Activated CD4-positive, alpha-beta T cell treated with anti-CD3 and anti-CD28 coated beads, Interleukin-2, amount 50 U/mL, for 4 hours (primary cell): ENCODE measurements at places on chromosomes 2 and 18.

DNA sequence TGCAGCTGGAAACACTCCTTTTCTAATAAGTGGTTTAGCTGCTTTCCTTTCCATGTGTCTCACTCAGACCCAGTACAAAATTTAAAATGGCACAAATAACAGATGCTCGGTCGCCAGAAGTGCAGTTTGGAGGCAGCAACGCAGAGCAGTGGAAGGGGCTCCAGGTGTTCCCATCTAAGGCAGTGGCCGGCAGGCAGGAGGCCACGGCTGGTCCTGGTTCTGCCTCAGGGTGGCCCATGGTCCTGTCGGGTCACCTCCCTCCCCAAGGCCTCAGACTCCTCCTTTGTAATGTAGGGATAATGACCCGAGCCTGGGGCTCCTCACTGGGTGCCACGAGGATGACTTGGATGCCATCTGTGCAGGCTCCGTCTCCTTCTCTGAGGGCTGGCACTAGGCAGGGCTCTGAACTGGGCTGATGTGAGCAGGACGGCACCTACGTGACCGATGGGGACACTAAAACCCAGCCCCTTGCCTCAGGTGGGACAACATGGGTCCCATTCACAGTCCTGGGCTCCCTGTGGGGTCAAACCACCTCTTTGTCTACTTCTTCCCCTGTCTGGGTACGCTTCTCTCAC, 80.9 kb upstream of the SLC66A3 start:
- DNase-seq = no peak

- DNase-seq = no peak
These were observed 31.5 kb downstream of the BABAM2 start for GRCh38 chr2:27921880-27922547.

DNA sequence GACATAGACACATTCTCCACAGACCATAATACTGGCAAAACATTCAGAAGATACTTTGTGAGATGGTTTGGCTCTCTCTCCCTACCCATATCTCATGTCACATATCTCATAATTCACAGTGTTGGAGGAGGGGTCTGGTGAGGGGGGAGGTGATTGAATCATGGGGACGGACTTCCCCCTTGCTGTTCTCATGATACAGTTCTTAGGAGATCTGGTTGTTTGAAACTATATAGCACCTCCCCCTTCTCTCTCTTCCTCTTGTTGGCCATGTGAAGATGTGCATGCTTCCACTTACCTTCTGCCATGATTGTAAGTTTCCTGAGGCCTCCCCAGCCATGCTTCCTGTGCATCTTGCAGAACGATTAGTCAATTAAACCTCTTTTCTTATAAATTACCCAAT, 61.1 kb downstream of the HK2 start:
- DNase-seq = no peak

GRCh38 chr2:120653046-120653445, 82.6 kb upstream of the GLI2 start:
- DNase-seq = no peak

DNA sequence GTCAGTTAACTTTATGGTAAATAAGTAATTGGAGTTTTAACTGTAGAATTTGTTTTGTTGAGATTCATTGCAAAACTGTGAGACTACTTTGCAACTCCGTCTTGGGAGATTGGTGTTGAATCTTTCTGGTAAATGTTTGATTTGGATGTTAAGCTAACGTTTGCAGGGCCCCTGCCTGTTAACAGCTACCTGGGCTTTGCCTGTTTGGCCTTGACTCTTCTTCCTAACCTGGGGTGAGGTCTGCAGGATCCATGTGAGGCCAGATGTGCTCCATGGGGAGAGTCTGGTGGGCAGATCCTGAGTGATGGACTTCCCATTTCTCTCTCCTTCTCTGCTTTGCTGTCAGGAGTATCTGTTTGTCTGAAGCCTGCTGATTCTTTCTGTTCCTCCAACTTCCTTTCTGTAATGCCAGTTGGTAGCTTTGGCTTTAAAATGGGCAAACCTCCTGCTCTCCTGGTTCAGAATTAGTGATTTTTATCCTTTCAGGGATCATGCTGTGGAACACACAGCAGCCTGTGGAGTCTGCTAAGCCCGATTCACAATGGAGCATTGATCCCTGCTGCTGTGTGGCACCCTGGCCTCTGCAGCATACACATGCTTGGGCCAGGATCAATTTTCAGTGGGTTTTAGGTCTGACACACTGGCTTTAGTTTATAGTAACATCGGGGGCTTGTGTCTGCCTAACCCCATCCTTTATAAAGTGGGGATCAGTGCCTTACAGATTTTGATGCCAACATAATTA, 36.3 kb downstream of the PTPRM start:
- DNase-seq = no peak

DNA sequence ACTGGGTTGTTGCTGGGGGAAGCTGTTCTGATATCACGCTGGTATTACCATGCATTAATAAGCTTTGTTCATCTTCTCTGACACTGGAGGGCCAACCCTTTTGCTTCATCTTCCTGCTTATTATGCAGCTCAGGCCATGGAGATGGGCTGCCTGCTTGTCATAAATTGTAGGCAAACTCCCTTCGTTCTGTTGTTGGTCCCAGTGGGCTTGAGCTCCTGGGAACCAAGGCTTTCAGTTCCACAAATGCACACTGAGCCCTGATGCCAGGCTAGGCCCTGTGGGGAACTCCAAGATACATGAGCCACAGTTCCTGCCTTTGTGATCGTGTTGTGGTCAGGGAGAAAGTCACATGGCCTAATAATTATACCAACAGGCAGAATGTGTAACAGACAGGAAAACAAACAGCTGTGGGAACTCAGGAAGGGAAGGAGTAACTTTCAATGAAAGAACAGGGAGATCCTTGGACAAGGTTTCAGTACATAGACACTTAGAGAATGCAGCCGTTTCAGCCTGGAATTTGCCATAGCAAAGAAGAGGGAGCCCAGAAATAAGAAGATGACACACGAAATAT, 49.0 kb upstream of the BCL2L11 start:
- no peak for DNase-seq

DNA sequence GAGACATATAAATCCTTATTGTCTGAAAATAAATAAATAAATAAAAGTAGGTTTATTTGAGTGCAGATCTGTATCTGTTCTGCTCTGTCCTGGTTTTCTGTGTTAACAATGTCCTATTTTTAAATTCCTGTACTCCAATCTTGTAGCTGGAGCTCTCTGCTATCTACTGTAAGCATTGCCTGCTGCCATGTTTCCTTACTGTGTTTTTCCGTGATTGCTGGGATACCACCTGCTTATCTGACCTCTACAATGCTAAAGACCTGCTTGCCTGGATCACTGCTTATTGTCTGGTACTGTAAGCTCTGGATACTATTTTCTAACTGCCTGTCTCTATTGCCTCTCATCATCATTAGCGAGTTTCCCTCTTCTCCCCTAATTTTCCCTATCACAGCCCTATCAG, 11.6 kb downstream of the PTPN4 start:
- DNase-seq = no peak

DNA sequence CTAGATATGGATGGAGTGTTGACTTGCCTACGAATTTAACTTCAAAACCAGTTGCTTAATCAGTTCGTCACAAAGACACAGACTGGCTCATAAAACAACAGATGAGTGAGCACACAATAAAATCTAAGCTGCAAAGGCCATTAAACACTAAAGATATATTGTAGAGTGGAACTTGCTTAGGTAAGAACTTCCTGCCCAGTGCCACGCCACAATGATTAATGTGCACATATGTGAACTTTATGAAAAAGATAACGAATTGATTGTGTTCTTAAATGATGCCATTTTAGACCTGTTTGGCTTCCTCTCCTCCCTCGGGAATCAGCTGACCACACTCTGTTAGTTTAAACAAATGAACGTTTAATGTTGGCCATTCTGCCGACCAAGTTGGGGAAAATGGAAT, 2031.3 kb upstream of the CELF4 start:
- DNase-seq = no peak

GRCh38 chr2:27170581-27171337, 22.0 kb downstream of the TCF23 start:
- no peak for DNase-seq

DNA sequence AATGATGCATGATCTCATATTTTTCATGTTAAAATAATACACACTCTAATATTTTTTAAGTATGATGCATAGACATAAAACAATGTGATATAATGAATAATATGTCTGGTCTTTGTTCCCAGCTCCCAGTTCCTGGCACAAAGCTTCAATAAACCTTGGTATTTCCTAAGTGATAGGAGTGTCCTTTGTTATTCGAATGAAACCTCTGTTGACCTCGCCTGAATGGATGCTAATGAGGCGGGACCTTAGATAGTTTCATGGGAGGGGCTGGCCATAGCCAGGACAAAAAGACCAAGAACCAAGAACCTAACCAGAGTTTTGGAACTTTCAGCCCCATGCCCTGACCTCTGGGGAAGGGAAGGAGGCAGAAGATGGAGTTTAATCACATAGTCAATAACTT, 257.7 kb upstream of the COPS8 start:
- DNase-seq = no peak

DNA sequence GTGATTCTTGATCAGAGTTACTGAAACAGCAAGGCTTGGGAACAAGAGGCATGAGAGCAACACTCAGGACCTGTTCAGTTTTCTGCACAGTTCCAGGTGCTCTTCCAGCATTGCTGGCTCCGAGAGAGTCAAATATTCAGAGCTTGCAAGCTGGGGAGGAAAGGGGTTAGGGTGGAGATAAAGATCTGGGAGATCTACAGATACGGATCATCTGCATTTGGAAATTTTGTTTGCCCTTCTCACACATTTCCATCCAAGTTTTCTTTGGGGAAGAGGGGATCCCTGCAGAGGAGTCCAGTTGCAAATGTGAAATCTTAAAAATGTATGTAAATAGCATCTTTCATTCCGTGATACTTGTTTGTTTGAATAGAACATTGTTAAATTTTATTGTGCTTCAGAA, 108.2 kb downstream of the NEDD4L start:
- DNase-seq = no peak

DNA sequence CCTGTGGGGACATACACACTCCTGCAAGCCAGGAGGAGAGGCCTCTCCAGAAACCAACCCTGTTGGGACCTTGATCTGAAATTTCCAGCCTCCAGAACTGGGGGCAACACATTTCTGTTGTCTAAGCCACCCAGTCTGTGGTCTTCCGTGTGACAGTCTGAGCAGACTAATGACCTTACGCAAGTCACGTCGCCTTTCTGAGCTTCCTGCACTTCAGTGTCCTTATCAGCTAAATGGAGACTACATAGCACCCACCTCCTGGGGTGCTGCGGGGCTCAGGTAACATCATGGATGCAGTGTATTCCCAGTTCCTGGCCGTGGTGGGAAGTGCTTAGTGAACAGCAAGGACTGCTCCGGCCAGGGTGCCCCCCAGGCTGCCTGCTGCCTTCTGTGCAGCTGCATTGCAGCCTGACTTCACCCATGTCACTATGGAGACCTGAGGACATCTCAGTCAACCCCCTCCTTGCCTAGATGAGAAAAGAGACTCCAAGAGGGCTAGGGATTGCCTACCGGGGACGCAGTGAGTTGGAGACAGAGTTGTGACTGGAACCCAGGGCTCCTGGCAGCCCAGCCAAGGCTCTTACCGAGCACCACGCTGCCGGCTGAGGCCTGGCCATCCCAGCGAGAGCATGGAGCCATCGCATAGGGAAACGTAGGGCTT, 61.2 kb upstream of the FZD5 start:
- no peak for DNase-seq

DNA sequence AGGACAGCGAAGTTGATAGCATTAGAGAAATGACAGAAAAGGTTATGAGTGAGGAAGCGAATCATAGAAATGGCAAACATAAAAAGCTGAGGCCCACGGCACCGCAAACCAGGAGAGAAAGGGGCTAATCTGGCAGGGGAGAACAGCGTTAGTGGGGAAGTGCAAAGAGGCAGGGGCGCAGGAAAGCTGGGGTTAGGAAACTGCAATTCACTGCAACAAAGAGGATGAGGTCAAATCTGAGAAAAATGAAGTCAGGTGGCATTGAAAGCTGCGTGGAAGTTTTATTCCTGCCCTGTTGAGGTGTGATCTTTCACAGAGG, 653 bp upstream of the ABI2 start:
- no peak for DNase-seq

DNA sequence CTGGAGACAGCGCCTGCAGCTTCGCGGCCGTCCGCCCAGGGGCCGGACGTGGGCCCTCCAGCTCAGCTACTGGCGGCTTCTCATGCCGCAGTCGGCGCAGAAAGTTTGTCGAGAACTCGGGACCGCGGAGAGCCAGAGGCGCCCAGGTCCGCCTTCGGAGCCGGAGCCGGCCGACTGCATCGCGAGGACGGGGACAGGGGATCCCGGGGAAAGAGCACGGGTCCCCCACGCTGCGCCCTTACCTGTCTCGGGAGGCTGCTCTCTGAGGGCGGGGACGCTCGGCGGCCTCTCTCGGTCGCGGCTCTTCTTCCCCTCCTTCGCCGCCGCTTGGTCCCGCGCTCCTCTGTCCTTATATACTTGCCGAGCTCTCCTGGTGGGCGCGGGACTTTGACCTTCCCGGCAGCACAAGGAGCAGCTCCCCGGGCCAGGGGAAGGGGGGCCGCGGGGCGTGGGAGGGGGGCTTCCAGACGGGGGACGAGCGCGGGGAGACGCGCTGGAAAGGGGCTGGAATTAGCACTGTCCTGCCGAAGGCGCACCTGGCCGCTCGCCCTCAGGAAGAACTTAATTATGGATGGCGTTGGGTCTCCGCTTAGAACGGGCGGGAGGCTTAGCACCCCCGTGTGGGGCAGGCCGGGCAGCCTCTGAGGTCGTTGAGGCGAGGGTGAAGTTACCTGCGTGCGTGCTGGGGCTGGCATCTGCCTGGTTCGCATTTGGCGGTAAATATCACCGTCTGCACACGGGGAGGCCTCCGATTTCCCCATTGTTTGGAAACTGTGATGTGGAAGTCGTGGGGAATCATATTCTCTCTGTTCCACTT, at the start of gene POMC:
Gene POMC (minus strand): TSS at position 325 of the 817 bp plus-strand sequence. CDS start 3,808 bp downstream, outside the sequence.
- DNase-seq = no peak

DNA sequence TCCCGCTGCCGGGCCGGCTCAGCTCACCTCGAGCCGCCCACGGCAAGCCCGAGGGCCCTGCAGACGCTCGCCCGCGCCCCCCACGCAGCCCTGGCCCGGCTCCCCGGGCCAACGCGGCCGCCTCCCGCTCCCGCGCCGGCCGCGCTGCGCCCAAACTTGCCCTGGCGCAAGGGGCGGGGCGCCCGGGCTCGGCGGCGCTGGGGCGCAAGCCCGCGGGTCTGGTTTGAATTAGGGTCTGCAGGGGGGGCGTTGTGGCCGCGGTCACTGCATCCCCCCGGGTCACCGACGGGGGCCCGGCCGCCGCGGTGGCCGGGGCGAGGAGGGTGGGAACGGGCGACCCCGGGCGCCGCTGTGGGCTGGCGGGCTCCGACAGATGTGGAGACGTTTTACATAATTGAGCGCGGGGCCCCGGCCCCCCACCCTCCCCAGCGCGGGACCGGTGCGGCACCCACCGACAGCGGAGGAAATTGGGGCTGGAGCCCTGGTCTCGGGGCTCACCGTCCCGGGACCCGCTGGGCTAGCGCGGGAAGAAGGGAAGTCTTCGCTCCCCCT, 690 bp downstream of the SDC1 start:
- DNase-seq = no peak

DNA sequence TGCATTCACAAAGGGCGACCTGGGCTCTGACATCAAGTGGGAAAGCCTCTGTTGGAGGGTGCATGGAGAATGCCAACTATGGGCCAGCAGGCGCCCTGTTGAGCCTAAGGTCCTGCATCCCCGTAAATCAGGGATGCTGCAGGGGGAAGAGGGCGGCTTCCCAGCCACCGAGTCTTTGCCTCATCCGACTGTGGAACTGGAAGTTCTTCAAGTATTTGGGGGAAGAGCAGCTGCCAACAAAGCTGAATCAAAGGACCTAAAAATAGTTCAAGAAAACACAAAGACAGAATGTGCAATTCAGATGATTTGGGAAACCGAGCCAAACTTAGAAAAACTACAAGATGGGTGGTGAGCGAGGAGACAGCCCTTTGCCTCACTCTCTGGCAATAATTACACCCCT, 281.1 kb upstream of the MGAT5 start:
- no peak for DNase-seq
